ENCODE measurements at places on chromosomes 6 and 20.

DNA sequence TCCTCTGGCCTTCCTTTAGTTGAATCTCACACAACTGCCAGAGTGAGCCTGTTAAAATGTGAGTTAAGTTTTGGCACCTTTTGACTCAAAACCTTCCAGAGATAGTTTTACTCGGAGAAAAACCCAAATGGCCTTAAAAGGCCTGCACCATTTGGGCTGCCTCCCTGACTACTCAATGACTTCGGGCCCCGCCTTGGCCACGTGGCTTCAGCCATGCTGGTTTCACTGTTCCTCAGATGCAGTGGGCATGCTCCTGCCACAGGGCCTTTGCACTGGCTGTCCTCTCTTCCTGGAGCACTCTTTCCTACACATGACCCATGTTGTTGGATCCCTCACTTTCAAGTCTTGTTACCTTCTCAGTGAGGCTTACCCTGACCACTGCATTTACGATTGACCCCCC lies 18.3 kb downstream of the VEGFA start:
- no peak for DNase-seq

- no peak for DNase-seq
These were observed 22.0 kb downstream of the SNAP25 start for GRCh38 chr20:10240655-10241054.

- no peak for DNase-seq
These were observed 55.7 kb downstream of the PHACTR2 start for GRCh38 chr6:143733510-143733909.

DNA sequence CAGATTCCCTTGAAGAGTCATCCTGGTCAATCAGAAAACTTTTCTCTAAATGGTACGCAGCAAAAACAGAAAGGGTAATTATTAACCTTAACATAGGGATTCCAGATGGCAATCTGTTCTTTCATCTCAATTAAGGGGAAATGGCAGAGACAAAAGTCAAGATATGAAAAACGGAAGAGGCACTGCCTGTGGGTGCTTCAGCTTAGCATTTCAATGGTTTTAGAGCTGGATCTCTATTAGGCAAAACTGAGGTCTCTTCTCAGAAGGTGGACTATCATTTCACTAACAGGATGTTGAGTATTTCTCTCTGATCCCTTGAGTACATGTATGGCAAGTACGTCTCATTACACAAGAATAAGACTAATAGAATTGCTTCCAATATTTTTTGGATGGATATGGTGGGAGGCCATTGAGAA lies 296.9 kb downstream of the HIVEP2 start:
- DNase-seq: no peak

DNA sequence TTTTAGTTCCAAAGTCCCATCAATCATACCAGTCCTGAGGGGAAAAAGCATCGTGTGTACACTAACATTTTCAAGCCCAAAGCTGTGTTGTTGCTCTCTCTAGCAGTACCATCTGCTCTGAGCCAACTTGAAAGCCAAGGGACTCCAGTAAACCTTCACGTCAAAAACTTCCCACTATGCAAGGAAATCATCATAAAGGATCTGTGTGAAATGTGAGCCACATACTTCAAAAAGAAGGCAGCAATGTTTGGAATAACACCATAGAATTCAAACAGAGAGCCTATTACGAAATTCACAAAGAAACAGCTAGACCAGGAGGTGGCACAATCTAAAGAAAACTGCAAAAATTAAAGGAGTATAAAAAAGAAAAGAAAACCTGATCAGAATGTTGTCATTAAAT lies 399.8 kb upstream of the EPHA7 start:
- DNase-seq: peak; percentile 18

- no peak for DNase-seq
These were observed 529.8 kb downstream of the MAFB start for GRCh38 chr20:40159276-40159675.

DNA sequence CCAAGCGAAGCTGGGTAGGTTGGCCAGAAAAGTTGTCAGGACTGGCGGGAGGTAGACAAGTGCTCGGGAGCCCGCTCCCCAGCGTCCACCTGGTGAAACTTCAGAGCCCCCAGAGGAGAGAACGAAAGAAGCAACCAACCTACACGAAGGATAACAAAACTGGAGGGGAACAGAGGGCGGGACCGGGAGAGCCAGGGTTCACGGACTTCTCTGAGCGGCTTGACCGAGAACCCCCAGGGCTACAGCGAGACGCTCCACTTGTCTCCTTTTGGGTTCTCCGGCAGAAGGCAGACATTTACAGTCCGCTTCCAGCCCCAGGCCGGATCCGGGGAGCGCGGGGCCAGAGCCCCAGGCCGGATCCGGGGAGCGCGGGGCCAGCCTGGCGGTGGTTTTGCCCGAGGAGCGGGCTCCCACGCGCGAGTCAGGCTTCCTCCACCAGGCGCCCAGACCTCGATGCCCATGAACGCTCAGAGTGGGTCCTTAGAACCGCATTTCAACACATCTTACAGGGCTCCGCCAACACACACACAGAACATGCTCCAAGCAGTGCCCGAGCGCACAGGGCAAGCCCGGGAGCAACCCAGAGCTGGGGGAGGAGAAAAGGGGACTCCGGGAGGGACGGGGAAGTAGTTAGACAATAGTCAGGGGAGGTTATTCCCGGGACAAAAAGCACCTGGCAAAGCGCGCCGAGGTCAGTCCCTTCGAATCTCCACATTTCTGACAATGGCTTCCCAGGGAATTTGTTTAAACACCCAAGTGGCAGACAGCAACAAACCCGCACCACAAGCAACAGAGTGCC lies 1.1 kb downstream of the PTPRK start:
- DNase-seq: peak; percentile 70

GRCh38 chr6:137552146-137552545 lies 58.0 kb upstream of the OLIG3 start:
- DNase-seq: no peak

- DNase-seq: no peak
These were observed 22.1 kb downstream of the NUDT3 start for GRCh38 chr6:34370361-34370760.

DNA sequence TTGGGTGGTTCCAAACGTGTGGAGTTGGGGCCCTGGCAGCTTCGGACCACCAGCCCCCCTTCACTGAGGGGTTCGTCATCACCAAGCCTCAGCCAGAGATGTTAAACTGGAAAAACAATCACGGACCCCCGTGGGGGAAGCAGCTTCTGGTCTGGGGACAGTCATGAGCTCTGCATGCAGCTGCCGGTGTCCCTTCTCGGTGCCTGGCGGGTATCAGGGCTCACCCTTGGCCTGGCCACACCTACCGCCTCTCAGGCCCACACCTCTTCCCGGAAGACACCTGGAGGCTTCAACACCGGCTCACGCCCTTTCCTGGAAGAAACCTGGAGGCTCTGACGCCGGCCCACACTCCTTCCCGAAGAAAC lies 77.8 kb upstream of the BHLHE23 start:
- no peak for DNase-seq

DNA sequence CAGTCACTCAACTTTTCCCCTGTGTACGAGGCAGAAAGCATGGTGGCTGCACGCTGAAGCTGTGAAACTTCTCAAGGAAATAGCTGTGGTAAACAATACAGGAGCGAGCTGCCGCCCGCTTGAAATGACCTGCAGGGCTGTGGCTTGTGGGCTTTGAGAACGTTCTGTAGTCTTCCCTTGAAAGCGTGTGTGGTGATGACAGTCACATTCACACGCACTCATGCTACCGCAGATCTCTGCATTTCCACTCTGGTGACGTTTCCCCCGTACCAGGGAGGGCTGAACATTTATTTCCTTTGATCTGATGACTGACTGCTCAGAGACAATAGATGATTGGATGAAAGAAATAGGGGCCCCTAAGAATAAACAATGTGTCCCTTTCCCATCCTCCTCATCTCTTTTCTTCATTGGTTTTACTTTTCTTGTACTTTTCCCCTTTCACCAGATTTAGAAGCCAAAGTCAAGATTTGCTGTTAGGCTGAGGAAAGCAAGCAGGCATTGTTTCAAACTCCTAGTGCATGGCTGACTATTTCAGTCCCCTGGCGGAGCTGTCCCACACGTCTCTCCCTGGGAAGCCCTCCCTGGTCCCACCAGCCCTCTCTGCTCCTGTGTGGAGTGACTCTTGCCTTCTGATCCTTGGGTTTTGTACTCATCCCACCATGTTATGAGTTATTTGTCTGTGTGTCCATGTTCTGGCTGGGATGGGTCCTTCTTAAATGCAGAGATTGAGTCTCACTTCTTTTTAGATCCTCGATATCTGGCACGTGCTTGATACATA lies 3.9 kb downstream of the SYTL3 start:
- no peak for DNase-seq

GRCh38 chr6:113860181-113860955 lies 3.2 kb downstream of the MARCKS start:
- DNase-seq: no peak

GRCh38 chr20:47246061-47246777 lies 110.3 kb downstream of the ZMYND8 start:
- no peak for DNase-seq

DNA sequence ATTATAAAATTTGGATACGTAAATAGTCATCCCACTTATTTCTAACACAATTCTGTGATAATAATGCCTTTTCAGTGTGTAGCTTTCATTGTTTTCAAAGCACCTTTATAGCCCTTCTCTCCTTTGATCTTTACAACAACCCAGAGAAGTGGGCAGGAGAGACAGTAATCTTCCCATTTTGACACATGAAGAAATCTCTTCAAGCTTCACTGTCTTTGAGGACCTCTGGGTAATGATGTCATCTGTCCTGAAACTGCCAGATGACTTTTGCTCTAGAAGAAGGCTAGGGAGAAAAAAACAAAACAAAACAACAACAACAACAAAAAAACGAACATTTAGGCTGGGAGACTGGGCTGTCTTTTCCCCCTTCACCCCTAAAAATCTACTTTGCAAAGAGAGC lies 203.0 kb downstream of the KCNQ5 start:
- peak; percentile 19 for DNase-seq

- DNase-seq: no peak
These were observed 14.3 kb upstream of the GOPC start for GRCh38 chr6:117616391-117617209.

DNA sequence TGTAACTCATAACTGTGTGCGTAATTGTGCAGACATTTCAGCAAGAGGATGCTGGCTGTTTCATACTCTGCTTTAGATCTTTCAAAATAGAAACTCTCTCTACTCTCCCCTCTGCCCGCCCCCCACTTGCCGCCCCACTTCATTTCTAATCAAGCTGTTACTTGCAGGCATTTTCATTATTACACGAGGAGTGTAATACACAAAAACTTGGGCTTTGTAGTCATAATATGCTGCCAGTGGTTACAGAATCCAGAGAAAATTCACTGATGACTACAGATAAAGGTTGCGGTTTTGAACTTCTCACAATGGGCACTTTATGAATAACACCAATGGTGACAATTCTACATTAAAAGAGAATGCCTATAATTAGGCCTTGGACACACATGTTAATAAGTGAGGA lies 194.0 kb upstream of the POU3F2 start:
- DNase-seq: no peak

GRCh38 chr6:22926790-22927354 lies 357.5 kb downstream of the HDGFL1 start:
- DNase-seq: no peak

GRCh38 chr6:140436023-140436811 lies 1061.8 kb upstream of the CITED2 start:
- DNase-seq: no peak

DNA sequence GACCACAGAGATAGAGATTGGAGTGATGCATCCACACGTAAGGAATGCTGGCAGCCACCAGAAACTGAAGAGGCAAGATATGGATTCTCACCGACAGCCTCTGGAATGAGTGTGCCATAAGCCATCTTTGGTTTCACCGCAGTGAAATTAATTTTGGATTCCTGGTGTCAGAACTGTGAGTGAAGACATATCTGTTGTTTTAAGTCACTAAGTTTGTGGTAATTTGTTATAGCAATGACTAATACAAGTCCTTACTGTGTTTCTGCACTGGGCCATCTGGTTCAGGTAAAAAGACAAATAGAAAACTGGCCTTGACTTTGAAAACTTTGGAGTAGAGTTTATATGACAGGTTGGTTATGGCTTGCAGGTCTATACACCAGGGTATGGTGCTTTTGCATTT lies 261.9 kb downstream of the PHF3 start:
- DNase-seq: no peak

DNA sequence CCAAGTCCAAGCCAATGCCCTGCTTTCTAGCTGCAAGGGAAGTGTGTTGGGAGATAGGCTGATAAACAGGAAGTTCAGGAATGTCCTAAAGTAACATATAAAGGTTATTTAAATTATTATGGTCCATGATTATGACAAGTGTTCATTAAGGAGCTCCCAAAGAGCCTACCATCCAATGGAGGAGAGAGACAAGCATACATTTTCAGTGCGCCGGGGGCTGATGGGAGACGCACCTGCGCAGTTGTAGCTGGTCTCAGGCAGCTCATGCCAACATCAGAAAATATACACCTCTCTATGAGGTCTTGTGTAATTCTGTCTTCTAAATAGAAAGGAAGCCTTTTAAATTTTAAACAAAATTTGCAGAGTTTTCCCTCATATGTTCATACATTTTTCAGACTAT lies 12.6 kb upstream of the SFT2D1 start:
- DNase-seq: no peak

DNA sequence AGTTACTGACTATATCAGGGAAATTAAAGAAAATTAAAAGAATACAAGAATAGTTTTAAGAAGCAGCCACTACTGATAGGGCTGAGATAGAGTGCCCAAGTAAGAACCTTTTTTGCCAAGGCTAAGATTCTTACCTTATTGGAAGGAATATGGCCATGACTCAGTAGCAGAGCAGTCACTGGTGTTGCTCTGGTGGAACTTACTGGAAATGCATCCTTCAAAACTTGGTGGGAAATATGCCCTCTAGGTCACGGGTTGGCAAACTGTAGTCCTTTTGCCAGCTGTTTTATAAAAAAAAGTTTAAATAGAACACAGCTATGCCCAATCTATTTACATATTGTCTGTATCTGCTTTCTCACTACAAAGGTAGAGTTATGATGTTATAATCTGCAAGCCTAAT lies 6.0 kb downstream of the HSF2 start:
- DNase-seq: peak; percentile 11

- DNase-seq: no peak
These were observed 243.2 kb downstream of the OGFRL1 start for GRCh38 chr6:71531841-71532240.

- DNase-seq: no peak
These were observed 88.6 kb upstream of the SLC35F1 start for GRCh38 chr6:117818449-117818848.

DNA sequence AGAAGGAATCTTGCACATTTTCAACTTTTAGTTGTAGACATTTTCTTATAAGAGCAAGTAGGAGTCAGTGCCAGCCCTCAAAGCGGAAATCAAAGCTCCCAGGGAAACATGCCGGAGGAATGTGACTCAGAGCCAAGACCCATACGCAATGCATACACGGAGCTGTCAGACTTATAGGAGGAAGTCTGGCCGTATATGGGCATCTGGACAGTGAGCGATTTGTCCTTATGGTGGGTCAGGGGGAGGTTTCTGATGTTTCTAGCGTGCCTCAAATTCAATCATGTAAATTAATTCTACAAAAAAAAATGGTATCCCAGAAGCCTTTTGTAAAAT lies 3.6 kb upstream of the CCN2 start:
- no peak for DNase-seq

GRCh38 chr6:145609521-145609920 lies 125.8 kb downstream of the EPM2A start:
- DNase-seq: no peak

GRCh38 chr6:77136086-77136485 lies 327.2 kb downstream of the HTR1B start:
- no peak for DNase-seq

Measured in ACHN (cell line).